ENCODE measurements at places on chromosomes 4 and X. TPM values are rescaled to one million over a fixed set of nuclear protein-coding genes. Genes with fewer than 3 reads are reported as not detected.

CSAG1 gene
- 2.9 TPM for total RNA-seq

- no peak for DNase-seq
Measured at GRCh38 chrX:152907084-152907651, 9.3 kb downstream of the ZNF185 start.

DNA sequence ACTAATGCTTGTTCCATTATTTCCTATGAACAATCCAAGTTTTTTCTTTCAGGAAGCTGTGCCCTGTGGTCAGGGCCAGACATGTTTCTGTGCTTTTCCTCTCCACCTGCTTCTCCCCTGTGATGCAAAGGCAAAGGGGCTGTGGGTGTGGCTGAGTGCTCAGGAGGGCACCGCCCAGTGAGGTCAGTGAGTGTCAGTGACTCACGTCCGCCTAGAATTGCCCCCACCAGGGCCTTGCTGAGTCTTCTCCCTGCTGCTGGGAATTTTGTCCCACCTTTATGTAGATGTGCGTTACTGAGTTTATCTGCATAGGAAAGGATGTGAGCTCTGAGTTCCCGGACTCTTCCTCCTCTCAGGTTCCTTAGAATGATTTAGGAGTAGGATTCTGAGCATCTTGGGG lies 283.2 kb downstream of the DCHS2 start:
- DNase-seq = peak; percentile 25

BCORL1 gene
- 1.3 TPM for total RNA-seq

- peak; percentile 27 for DNase-seq
Measured at GRCh38 chrX:45807572-45808425, 607.1 kb upstream of the DIPK2B start.

ELMOD2 gene
- 24.1 TPM for total RNA-seq

HHIP gene
- total RNA-seq = 0.16 TPM

DNA sequence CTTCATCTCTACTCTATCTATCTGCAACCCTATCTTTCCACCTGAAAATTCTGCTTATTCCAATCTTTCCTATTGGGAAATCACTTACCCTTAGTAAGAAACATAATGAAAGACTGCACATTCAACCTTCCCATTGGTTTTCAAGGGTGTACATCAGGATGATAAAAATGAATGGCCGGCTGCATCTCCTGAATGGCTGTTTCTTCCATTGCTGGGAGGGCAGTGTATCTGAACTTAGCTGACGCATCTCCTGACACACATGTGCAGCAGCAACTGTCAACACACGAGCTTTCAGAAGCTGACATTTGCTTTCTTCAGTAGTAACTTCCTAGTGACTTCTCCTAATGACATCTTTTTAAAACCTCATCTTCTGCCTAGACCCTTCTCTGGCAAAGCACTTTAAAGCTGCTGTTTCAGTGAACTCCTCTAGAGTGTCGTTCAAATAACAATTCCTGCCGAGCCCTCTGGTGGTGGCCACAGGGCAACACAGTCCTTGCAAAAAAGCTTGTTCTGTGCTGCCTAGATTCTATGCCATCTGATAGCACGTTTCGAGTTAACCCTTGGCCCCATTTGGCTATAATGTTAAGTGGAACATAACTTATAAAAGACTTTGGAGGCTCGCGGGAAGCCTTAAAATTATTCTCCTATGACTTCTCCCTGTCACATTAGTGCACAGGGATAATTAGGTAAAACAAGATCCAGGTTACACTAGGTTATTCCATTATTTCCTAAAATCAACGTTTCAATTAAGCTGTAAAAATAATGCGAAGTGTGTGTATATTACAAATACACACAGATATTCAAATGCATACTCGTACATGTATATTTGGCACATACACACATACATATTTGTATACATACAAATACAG lies 2340.7 kb downstream of the PCDH7 start:
- peak; percentile 68 for DNase-seq

BRS3 gene
- total RNA-seq = not detected

DNA sequence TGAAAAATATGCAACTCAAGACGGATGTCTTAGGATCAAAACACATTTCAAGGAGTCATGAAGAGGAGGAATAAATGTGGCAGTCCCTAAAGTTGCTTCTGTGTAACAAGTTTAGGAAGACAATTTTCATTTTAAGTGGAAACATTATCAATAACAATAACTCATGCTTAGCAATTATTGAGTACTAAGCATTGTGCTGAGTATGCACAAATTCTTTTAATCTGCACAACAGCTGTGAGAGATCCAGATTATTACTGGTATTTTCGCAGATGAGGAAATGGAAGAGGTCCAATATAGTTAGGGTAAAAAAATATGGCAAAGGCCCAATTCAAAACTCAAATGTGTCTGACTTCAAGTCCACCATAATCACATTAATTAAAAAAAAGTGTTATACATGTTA lies 2.9 kb upstream of the TEX13B start:
- no peak for DNase-seq

GPAT3 gene
- total RNA-seq = 65.1 TPM

DNA sequence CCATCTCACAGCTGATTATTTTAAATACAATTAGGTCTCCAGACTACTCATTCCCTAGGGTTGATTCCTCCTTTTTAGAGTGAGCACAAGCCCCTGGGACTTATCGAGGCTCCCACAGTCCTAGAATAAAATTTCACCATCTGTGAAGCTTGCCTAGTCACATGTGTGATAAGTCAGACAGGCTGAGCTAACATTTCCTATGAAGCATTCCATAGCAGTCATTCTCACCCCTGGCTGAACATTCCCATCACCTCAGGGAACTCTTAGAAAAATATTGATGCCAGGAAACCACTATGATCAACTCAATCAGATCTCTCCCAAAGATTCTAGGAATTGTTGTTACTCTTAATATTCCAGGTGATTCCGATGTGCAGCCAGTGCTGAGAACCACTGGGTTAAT lies 37.7 kb downstream of the ARHGEF9 start:
- DNase-seq = no peak

- no peak for DNase-seq
Measured at GRCh38 chr4:62402088-62402806, 1202.1 kb downstream of the ADGRL3 start.

- peak; percentile 7 for DNase-seq
Measured at GRCh38 chrX:15749642-15750610, 11.9 kb downstream of the CA5B start.

NUP62CL gene
- total RNA-seq = 0.48 TPM

KDR gene
- total RNA-seq = not detected

DNA sequence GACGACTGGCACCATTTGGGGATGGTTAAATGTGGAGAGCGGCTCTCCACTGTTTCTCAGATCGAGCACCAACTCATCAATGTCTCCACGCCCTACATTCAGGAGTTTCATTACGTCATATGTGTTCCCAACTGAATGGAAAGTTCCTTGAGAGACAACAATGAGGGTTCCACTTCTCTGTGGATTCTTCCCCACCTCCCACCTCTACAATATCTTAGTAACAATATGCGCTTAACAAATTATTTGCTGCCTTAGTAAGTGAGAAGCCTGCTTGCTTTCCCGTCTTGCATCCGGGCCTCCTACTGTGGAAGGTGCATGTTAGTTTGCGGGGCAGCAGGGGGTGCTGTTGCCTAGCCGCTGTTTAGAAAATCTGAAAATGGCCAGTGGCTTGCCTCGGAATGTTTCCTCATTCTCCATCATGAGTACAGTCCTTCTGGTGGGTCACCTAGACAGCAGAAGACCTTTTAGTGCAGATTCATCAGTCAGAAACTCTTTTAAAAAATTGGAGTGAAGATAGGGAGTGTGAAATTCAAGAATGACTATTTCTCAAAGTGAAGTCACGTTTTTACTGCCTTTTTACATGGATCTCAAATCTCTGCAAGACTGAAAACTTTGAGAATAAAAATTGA lies 55.7 kb downstream of the PHOX2B start:
- DNase-seq = peak; percentile 71

SLC2A9 gene
- total RNA-seq = not detected

CSN1S1 gene
- not detected for total RNA-seq

TMEM271 gene
- total RNA-seq = 0.08 TPM

All from H4 (cell line).